ENCODE measurements at places on chromosomes 3 and 15.

GRCh38 chr3:23202203-23202920 is 765 bp upstream of the UBE2E2 start:
- DNase-seq = no peak

DNA sequence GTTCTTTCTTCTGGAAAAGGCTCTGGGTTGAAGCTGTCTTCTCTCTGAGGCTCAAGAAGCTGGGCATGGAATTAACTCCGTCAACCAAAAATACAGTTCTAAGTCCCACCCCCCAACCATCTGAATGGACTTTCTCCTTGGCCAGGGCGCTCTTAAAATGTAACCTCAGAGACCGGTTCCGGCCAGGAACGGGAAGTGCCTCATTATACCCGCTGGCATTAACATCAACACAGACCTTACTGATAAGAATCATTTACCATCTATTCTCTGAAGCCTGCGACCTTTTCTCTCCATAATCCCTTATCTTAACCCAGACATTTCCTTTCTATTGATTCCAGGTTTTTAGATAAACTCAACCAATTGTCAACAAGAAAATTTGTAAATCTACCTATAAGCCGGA is 64.7 kb downstream of the ATP1B3 start:
- DNase-seq = no peak

DNA sequence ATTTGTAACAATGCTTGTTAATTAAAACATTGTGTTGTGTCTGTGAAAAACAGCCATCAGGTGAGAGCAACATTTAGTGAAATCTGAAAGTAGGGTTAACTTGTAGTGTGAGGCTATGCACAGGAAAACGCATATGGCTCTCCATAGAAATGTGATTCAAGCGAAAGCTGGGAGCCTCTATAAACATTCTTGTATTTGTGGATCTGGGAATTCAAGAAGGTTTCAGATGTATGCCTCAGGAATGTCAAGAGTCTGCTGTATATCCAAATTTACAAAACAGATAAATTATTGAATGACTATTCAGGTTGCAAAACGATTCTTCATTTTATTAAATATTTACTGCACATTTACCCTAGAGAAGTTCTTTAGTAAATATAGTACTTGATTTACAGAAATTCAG is 166.0 kb downstream of the THSD4 start:
- no peak for DNase-seq

DNA sequence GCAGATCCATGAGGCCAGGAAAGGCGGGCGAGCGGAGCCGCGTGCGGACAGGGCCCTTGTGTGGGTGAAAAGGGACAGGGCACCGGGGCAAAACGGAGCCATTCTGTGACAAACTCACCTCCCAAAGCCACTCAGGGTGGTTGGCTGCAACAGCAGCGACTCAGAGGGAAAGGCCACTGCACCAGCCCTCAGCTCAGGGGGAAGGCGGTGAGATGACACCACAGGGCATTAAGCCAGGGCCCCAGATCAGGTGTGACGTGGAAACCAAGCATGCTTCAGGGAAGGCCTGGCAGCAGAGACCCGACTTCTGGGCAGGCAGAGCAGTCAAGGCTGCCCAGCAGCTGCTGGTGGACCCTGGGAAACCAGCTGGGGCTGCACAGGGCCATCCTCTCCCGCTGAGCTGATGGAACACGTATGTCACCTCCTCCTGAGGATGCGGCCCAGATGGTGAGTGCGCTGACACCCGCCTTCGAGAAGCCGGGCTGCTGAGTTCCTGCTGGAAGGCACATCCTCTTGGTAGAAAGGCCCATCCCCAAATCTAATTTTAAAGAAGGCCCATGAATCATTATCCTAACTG is 82.3 kb downstream of the CHSY1 start:
- no peak for DNase-seq

GRCh38 chr3:184688251-184688881 is 23.5 kb downstream of the MAGEF1 start:
- no peak for DNase-seq

DNA sequence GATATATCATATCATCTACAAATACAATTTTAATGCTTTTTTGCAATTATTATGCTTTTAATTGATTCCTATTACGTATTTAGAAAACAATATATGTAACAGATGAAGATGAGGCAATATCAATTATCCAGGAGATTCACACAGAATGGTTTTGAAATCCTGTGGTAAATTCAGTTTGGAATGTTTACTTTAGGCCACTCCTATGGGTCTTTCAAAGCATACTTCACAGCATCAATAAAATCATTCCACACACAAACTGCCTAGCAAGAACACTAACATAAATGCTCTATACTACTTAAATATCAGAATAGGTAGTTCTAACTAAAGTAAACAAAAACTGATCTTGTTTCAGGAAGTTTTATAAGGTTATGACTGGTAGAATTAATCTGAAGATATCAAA is 90.5 kb downstream of the FAM227B start:
- no peak for DNase-seq

- no peak for DNase-seq
Measured at GRCh38 chr3:136283627-136284026, 33.5 kb downstream of the PCCB start.

DNA sequence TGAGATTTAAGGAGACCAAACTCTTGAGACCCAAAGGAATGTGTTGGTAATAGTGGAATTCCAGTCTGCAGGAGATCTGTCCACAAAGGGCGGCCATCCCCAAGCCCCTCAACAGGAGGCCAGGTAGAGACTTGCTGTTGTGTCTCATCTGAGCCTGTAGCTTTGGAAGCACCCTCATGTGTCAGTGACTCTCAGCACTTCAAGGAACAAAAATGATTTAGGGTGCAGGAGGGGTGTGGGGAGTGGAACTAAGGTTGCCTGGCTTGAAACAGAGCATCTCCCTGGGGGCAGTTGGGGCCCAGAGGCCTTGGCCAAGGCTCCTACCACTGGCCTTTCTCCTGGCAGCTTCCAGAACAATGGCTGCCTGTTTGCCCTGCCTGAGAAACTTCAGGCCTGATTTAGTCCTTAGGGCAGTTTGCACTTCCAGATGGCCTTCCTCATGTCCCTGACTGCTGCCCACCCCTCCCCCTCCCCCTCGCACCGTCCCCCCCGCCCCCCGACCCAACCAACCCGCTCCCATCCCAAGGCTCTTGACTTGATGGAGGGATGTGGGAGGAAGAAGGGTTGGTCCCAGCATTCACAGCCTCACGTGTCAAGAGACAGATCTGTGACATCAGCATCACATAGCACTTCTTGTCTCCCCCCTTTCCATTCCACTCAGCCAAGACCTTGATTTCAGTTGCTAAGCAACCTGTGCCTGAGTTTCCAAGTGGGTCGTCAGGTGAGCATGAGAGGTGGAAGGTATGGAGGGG is 77.1 kb downstream of the CORO2B start:
- no peak for DNase-seq

DNA sequence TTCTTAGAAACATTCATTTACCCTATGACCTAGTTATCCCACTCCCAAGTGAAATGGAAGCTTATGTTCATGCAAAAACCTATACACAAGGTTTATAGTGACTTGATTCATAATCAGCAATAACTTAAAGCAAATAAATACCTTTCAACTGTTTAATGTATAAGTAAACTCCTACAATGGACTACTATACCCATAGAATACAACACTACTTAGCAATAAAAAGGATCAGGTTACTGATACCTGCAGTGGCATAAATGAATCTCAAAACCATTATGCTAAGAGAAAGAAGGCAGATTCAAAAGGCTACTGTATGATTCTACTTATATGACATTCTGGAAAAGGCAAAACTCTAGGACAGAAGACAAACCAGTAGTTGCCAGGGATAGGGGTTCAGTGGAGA is 8.3 kb upstream of the POLR2M start:
- no peak for DNase-seq

DNA sequence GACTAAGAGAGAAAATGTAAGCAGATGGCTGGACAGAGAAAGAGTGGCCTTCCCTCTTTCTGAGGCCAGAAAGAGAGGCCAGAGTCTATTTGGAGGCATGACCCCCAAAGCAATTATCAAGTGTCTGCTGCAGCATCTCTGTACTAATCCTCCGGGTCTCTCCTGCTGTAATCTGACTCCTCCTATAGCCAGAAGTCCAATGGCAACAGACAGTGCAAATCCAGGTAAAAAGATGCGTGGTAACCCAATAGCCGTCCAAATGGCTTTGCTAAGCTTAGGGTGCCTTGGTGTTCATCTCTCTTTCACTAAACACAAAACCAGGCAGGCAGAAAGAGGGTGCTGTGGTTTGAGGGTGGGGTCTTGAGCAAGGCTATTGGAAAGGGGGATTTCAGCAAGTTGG is 91.6 kb downstream of the ADCY5 start:
- no peak for DNase-seq

DNA sequence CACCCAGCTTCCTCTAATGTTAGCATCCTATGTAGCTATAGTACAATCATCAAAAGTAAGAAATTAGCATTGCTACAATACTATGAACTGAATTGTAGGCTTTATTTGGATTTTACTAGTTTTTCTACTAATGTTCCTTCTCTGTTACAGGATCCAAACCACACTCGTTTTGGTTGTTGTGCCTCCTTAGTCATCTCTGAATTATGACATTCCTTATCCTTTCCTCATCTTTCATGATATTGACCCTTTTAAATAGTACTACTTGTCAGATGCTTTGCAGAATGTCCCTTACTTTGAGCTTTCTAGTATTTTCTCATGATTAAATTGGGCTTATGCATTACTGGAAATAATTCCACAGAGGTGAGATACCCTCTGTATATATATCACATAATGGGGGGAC is 265.4 kb downstream of the VPS13C start:
- no peak for DNase-seq

DNA sequence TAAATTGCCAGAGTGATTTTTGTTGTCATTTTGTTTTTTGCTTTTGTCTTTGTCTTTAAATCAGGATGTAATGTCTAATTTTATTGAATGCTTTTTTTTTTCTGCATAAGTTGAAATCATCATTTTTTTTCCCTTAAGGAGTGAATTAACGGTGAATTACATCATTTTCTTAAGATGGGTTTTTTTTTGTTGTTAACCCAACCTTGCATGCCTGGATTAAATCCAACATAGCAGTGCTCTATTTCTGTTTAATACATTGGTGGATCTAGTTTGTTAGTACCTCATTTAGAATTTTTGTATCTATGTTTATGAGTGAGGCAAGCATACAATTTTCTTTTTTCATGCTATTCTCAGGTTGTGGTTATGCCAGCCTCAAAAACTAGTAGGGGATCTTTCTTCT is 186.4 kb upstream of the TMC3 start:
- DNase-seq = no peak

DNA sequence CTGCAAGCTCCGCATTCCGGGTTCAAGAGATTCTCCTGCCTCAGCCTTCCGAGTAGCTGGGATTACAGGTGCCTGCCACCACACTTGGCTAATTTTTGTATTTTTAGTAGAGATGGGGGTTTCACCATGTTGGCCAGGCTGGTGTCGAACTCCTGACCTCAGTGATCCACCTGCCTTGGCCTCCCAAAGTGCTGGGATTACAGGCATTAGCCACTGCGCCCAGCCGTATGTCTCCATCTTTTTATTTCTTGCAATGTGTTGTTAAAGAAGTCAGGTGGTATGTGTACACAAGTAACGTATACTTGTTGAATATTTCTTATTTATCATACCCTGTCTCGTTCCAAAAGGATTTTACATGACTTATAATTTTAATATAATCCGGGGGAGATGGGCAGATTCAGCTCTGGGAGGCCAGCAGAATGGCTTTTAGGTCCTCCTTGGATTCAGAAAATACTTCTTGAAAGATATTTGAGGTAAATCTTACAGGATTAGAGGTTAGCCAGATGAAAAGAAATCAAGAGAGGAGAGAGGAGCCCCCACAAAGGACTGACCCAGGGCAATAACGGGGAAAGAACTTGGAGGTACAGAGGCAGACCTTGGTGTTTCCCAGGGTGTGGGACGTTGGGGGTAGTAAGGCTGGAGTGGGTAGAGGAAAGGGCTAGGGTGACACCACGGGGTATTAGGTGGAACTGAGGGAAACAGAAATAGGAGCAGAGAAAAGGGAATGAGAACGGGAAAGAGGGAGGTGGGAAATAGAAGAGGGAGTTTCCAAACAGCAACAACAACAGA is 27.2 kb upstream of the MUC20 start:
- no peak for DNase-seq

DNA sequence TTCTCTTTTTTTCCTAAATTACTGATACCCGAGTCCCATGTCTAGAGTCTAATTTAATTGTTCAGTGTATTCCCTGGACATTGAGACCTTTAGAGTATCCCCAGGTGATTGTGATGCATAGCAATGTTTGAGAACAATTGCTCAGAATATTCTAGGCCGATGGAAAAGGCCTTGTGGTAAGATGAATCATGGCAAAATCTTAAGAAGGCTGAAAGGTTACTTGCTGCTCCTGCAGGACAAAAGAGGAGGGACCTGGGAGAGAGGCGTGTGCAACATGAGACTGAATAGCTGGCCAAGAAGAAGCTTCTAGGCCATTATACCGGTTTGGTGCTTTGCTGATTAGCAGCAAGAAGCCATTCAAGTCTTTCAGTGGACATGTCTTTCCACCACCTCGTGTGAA is 256.6 kb downstream of the ROBO2 start:
- DNase-seq = no peak

DNA sequence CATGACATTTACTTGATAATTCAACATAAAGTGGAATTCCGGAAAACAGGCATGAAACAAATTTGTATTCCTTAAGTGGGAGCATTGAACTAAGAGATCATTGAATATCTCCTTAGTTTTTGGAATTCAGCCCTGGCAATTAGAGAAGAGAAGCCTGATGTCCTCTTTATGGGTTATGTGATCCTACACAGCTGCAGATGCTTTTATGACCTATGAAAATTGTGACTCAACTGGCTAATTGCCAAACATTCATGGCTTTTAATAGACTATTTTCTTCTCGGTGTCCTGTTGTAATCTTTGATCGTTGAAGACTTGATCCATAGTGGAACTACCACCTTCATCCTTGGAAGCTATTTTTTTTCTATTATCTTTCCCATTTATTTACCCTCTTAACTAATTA is 46.1 kb downstream of the AGBL1 start:
- no peak for DNase-seq

- no peak for DNase-seq
Measured at GRCh38 chr15:66724732-66725463, 22.9 kb downstream of the SMAD6 start.

- no peak for DNase-seq
Measured at GRCh38 chr3:124878561-124879336, 8.4 kb downstream of the ITGB5 start.

GRCh38 chr3:18740631-18741583 is 315.8 kb upstream of the SATB1 start:
- no peak for DNase-seq
